ENCODE measurements at places on chromosomes 4 and X.

GRCh38 chr4:153034681-153035080 lies 98.6 kb downstream of the FHDC1 start:
- DNase-seq, result no peak

GRCh38 chrX:134423606-134424005 lies 36.4 kb upstream of the HPRT1 start:
- no peak for DNase-seq

DNA sequence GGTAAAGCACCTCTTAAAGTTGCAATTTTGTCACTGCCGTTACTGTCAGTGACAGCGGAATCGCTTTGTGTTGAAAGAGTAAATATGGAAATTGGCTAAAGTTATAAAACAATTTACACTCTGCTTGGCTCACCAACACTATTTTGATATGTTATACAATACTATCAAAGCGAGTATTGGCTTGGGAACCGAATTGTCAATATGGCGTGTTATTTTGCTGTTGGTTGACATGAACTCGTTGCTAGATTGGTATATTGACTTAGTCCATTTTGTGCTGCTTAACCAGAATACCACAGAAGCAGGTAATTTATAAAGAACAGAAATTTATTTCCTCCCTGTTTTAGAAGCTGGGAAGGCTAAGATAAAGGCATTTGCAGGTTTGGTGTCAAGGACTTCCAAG lies 58.6 kb downstream of the DCK start:
- DNase-seq, result no peak

DNA sequence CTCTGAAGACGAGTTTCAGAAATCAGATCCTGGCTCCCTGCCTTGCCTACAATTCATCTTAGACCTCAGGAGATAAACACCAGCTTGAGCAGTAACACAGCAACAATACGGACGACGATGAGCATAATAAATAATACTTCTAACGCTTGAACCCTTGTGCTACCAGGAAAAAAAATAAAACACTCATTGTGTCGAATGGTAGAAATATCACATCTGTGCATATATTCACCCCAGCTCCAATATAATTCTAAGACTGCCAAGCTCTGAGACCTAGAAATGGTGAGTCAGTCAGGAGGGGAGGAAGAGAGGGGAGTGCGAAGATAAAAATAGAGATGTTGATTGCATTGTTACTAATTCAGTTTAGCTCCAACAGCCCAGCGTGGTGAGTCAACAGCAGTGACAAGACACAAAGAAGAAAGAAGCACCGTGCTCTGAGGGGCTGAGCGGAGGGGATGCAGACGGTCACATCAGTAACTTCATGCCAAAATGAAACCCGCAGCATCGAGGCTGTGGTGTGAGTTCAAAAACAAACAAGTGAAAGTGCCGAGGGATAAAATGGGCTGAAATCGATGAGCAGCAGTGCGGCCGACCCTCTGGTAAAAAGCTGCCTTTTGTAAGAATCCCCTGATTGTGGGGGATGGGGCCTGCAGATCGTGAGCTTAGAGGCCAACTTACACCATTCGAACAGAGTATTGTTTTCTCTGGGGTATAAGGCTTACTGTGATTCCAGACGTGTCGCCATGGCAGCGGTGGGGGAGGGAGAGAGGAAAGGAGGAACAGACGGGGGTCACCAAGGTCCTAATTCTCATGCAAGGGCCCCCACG lies 150.4 kb downstream of the MGST2 start:
- DNase-seq, result no peak

- DNase-seq, result no peak
These were observed 243.7 kb downstream of the TENM3 start for GRCh38 chr4:182486881-182487280.

DNA sequence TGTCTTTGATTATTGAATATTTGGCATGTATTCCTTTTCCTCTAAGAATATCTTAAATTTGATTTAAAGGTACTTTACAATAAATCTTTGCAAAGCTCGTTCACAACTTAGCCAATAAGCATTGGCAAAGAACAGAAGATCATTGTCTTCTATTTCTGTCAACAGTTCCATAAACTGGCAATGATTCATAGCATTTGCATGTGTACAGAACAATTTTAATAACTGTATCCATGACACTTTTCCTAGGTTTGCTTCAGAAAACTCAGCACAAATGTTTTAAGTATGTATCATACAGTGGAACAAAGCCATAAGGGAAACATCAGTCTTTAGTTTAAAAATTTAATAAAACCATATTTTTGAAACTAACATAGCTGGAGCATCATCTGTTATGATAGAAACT lies 462.7 kb upstream of the RPS6KA3 start:
- no peak for DNase-seq

- DNase-seq, result no peak
These were observed 129.0 kb upstream of the KCNIP4 start for GRCh38 chr4:22077571-22077970.

DNA sequence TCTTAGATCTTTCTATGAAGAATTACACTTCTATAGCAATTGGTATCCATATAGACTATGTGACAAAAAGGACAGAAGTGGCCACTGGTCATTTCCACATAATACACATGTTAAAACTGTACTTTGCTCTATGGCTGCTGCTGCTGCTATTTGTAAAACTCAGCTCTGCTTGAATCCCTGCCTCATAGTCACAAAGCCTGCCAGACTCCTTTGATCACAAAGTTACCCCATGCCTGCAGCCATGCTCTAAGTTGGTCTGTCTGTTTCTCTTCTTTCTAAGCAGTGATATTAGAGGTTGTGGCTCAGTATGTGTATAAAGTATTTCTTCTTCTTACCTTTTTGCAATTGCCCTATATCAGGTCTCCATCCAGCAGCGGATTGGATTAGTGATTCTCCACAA lies 210.9 kb downstream of the GRID2 start:
- DNase-seq, result no peak

- no peak for DNase-seq
These were observed 385.1 kb upstream of the CXorf51B start for GRCh38 chrX:146424422-146424821.

- DNase-seq, result no peak
These were observed 1.5 kb upstream of the PLAC1 start for GRCh38 chrX:134659761-134660160.

GRCh38 chr4:147096667-147097604 lies 151.3 kb upstream of the TTC29 start:
- DNase-seq, result no peak

- DNase-seq, result no peak
These were observed 49.6 kb downstream of the DACH2 start for GRCh38 chrX:86197815-86198214.

- DNase-seq, result no peak
These were observed 13.3 kb upstream of the PITX2 start for GRCh38 chr4:110636171-110636679.

- no peak for DNase-seq
These were observed at the start of gene NDST3 for GRCh38 chr4:118034053-118034785. Gene NDST3 (plus strand): TSS chr4:118034486. CDS start chr4:118053911, 19,425 bp downstream.

DNA sequence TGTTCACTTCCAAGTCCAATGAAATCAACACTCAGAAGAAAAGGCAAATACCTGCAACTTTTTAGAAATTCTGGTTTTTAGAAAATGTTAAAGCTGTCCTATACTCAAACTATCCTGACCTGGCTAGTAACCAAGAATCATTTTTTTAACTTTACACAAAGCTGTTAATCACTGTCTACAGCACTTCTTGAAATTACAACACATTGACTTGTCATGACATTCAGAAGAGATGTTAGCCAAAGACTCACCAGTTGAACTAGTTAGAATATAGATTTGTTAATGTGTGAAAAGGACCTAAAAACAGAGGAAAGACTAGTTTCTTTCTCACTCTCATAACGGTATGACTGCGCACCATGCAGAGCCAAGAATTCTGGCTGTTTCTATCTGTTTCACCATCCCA lies 98.8 kb downstream of the COX18 start:
- no peak for DNase-seq

- no peak for DNase-seq
These were observed 105.6 kb upstream of the PGRMC2 start for GRCh38 chr4:128393101-128393704.
